ENCODE measurements at places on chromosomes 1 and 21.
A peak's percentile ranks its signal among the peaks of the same experiment; 100 is the strongest.

DNA sequence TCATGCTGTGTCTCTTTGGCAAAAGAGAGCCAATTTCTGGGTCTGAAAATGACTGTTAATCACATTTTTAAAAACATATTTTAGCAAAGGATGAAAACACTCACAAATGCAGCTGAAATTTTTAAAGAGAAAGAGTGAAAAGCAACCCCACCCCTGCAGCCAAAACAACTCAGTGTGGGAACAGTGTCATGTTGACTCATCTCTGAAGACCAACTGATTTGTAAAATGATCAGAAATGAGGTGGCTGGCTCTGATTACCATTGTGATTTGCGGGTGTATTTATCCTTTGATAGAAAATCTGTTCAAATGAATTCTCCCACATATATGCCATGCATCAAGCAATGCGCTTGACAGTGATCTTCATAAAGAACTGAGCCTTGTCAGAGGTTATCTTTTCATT, 287.0 kb upstream of the ESRRG start:
- no peak for DNase-seq

- DNase-seq, result peak; percentile 90
Measured at GRCh38 chr1:13948888-13949391, 249.0 kb downstream of the PRDM2 start.

DNA sequence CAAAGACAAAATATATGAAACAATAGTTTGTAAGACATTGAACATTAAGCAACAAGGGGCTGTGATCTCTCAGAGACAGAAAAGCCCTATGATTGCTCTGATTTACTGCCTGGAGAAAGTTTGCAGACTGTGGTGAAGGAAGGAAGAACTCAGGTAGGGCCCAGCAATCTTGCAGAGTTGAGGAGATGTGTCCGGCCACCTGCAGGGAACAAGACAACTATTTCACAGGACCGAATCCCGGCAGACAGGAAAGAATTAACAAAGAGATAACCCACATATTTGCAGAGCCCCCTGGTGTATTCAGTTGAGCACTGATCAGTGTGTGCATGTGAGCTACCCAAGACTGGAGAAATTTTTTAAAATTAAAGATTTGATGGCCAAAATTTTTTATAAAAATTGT, 58.3 kb upstream of the FMN2 start:
- no peak for DNase-seq

GRCh38 chr1:54268762-54269297, 68.9 kb downstream of the MRPL37 start:
- no peak for DNase-seq

DNA sequence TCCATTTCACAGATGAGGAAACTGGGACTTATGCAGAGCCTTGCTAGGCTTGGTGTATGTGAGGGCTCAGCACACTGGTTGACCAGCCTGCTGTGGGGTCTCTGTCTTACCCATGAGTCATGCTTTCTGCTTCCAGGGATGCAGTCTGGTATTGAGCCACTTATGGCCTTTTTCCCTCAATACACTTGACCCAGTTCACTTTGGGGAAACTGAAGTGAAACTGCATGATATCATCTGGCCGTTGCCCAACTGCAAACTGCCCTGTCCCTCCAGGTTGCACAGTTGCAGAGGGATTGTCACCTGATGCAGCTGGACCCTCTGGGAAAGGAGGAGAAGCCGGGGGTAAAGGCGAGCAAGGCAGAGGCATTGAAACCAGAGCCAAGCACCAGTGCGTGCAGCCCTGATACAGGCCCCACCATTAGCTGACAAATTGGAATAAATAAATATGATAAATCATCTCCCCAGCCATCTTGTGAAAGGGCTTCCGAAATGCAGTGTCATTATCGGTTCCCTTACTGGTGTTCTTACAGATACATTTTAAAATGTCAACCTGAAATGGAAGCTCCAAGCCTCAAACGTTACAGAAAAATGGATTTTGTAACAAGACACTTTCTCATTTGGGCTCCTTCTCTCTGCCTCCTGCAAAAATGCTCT, 39.3 kb upstream of the DUSP10 start:
- DNase-seq, result no peak

GRCh38 chr21:46113497-46114176, 15.7 kb downstream of the COL6A2 start:
- no peak for DNase-seq

DNA sequence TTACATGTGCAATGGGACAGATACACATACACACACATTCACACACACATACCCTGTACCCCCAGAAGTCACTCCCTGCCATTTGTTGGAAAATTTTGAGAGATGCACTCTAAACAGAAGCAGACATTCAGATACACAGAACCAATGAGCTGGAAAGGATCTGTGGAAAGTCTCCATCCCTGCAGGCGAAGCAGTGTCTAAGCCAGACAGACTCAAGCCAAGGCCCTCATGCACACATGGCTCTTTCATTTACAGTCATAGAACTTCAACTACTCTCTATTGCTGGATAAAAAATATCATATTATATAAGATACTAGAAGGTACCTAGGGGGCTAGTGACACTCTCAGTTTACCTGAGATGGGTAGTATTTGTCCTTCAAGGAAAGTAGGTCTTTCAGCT, 7.3 kb upstream of the SEC16B start:
- DNase-seq, result no peak

DNA sequence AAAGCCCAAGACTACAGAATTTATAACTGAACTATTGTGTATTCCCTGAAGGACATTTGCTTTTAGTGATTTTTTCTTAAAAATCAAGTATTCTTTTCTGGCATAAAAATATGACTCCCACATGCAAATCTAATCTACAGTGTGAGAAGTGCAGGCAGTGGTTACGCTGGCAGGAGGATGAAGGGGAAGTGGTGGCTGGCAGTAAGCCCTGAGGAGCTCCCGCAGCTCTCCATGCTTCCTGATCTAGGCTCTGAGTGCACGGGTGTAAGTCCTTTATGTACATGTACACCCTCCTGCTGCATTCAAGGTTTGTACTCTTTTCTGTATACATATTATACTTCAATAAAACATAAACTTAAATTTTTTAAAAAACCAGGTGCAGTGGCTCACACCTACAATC, 67.5 kb upstream of the PRDX6 start:
- peak; percentile 47 for DNase-seq

- DNase-seq, result no peak
Measured at GRCh38 chr1:92096317-92096716, 16.2 kb downstream of the BTBD8 start.

- DNase-seq, result no peak
Measured at GRCh38 chr1:230066031-230066430, 1.0 kb upstream of the GALNT2 start.

- DNase-seq, result no peak
Measured at GRCh38 chr1:180636138-180636537, 4.3 kb downstream of the XPR1 start.

DNA sequence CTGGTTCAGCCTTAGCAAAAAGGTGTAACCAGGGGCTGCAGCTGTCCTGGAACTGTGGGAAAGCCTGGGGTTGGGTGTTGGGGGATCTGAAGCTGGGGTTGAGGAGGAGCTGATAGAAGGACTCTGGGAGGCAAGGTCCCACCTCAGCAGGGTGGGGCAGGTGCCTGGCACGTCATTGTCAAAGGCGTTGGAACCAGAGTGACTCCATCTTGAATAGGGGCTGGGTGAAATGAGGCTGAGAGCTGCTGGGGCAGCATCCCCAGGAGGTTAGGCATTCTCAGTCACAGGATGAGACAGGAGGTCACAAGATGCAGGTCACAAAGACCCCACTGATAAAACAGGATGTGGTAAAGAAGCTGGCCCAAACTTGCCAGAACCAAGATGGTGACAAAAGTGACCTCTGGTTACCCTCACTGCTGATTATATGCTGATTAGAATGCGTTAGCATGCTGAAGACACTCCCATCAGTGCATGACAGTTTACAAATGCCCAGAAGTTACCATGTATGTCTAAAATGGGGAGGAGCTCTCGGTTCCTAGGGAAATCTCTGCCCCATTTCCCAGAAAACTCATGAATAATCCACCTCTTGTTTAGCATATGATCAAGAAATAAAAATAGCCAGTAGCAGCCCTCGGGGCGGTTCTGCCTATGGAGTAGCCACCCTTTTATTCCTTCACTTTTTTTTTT, 85.4 kb downstream of the IER5 start:
- no peak for DNase-seq

DNA sequence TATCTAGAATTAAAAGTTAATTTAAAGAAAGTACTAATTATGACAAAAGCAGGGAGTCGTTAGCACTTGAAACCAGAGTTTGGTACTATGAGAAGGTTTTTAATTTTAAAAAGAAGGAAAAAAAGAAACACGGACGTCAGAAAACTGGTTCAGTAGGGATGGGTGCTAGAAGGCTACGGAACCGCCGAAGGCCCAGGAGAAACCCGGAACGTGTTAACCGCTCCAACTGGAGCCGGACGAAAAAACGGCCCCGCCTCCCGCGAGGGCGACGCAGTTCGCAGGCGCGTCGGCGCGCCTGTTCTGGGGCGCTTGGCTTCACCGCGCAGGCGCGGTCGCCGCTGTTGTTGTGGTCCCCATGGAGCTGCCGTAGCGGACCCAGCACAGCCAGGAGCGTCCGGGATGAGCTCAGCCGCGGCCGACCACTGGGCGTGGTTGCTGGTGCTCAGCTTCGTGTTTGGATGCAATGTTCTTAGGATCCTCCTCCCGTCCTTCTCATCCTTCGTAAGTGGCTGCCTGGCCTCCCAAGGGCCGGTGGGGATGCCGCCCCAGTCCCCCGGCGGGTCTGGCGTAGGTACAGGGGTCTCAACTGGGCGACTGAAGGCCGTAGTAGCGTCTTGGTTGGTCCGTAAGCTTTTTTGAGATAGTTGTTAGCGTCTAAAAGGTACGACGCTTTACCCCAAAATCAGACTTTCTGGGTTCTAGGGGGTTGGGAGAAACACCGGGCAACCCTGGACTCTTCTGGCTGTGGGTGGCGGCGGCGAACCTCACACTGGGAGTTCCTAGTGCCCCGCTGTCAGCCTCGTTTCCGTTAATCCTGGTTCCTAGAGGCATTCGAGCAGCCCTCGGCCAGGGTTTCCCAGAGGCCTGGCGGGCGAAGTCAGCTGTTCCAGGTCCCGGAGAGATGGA, 31.4 kb upstream of the HMGN1 start:
- DNase-seq, result peak; percentile 89

GRCh38 chr1:21857840-21858670, 46.0 kb downstream of the LDLRAD2 start:
- DNase-seq, result no peak

DNA sequence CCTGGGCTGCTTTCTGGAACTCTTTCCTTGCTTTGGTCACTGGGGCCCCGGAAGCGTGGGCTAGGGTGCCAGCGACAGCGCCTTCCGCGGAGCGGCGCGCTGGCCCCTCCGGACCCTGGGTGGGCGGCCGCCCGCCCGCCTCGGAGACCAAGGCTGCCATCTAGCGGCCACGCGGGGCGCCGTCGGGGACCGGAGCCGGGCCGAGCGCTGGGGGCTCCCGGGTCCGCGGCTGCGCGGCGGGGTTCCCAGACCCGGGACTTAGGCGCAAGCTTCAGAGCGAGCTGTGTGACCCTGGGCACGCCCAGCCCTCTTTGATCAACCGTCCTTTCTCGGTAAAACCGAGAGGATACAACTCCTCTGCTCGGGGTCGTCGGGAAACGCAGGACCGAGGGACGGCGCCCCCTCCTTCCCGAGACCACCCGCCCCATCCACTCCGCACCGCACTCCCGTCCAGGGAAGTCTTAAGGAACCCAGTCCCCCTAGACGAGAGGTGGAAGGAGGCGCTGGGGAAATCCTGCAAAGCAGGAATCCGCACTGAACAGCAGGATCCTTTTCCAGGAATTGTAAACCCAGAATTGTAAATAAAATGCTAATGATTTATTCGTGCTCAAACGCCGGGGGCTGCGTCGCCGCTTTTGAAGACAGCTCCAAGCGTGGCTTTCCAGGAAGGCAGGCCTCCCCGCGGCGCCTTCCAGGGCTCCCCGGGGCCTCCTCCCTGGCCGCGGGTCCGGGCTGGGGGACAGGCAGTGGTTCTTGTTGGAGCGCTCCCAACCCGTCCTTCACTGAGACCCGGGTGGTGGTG, 41.2 kb downstream of the RRAGC start:
- no peak for DNase-seq

DNA sequence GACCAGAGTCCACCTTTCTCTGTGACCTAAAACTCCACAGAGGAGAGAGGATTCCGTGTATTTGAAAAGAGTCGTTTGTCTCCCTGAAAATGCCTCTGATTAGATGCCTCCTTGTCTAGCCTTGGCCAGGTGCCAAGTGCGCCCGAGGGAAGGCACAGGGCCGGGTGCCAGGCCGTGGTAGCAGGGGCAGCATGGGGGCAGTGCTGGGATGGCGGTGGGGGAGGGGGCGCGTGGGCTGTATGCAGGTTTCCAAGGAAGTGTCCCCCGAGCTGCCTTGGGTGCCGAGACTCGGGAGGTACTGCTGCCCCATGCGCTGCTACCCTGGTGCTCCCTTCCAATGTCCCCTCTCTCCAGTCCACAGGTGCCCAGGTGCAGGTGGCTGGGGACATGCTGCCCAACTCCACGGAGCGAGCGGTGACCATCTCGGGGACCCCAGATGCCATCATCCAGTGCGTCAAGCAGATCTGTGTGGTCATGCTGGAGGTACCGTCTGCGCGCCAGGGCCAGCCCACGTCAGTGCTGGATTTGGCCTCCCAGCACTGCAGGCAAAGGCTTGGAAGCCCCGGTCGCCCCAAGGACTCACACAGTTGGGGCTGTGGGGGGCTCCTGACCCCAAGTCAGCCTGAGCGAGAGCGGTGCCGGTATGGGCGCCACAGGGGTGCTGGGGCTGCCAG, 70.9 kb upstream of the COL6A1 start:
- DNase-seq, result no peak

- peak; percentile 33 for DNase-seq
Measured at GRCh38 chr1:67441183-67441582, 11.0 kb upstream of the SERBP1 start.

GRCh38 chr1:231494439-231495110, 33.9 kb upstream of the TSNAX start:
- no peak for DNase-seq

DNA sequence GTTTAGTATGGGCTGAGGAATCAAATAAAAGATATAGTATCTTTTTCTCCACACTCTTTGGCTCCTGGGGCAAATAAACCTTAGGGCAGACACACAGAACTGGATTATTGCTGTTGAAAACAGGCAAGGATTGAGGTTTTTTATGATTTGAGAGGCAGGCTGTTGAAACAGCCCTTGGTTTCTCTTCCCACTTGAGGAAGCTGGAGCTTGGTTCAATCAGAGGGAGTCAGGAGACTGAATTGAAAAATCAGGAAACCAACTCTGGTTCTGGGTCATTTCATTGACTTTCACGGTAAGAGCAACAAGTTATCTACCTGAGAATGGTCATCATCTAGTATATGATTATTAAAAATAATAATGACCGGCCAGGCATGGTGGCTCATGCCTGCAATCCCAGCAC, 108.4 kb downstream of the CNIH3 start:
- no peak for DNase-seq

DNA sequence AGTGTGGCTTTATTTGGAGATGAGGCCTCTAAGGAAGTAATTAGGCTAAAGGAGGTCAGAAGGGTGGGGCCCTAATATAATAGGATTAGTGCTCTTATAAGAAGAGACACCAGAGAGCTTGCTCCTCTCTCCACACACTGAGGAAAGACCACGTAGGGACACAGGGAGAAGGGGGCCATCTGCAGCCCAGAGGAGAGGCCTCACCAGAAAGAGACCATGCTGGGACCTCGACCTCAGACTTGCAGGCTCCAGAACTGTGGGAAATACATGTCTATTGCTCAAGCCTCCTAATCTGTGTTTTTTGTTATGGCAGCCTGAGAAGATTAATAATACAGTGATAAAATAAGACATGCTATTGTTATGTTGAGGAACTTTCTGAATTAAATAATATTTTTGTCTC, 8.3 kb downstream of the RCAN1 start:
- DNase-seq, result no peak

Data from skeletal muscle cell (primary cell).